ENCODE measurements at places on chromosomes 1 and 21.

DNA sequence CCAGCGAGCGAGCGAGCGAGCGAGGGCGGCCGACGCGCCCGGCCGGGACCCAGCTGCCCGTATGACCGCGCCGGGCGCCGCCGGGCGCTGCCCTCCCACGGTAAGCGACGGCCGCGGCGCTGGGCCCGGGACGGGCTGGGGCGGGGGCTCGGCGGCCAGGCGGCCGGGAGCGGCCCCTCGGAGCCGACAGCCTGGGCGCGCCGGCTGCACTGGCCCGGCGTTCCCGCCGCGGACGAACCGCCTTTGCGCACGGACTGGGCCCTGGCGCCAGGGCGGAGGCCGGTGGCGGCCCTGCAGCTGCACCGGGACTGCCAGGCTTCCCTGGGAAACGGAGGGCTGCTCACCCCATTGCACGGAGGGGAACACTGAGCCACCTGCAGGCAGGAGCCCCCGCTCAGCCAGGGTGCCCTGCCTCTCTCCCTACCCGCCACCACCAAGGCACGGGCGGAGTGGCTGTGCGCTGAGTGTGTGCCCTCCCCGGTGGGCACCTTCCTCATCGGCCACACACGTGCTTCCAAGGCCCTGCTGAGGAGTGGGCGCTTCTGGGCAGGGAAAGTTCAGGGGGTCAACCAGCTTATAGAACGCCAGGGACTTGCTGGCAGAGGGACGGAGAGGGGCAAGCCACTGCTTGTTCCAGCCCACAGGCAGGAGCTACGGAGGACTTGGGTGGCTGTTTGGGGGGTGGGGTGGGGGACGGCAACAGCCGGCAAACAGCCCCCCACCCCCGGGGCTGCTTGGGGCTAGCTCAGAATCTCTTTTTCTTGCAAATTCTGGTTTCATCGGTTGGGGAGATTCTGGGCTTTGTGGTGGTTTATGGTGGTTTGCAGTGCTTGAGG is 532 bp downstream of the CSF1 start:
- DNase-seq: no peak

GRCh38 chr1:110240476-110241210 is 30.5 kb downstream of the KCNC4 start:
- DNase-seq: no peak

- no peak for DNase-seq
These were observed 392 bp downstream of the GSTM2 start for GRCh38 chr1:109668123-109668775.

GRCh38 chr21:42535602-42536171 is 22.0 kb downstream of the SLC37A1 start:
- DNase-seq: no peak

DNA sequence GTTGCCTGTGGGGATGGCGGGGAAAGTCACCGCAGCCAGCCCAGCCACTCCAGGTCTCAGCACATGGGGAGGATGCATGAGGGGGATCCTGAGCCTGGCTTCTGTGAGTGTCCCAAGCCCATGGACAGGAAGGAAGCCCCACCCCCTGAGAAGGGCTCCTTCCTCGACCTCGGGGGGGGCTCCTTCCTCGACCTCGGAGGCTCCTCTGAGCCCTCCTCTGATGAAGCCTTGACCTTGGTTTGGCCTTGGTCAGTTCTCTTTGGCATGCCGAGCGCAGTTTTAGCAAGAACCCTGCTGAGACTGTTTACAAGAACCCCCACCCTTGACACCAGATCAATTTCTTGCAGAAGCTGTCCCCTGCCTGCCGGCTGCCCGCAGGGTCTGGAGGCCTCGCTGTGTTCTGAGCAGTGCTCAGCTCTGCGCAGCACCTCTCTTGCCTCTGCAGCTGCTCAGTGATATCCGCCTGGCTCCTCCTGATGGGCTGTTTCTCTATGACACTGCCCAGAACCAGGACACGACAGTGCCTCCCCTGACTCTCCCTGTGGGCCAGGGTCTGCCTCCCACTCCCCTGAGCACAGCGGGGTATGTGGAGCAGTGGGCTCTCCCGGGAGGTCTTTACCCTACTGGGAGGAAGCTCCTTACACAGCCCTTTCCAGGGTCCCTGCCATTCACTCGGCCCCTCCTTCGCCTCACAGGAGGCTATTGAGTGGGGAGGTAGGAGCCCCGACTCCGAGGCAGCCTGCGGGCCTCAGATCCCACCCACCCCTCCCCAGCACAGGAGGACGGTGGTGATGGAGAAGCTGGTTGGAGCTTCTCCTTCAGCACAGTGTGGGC is 15.4 kb downstream of the ACTRT2 start:
- no peak for DNase-seq

DNA sequence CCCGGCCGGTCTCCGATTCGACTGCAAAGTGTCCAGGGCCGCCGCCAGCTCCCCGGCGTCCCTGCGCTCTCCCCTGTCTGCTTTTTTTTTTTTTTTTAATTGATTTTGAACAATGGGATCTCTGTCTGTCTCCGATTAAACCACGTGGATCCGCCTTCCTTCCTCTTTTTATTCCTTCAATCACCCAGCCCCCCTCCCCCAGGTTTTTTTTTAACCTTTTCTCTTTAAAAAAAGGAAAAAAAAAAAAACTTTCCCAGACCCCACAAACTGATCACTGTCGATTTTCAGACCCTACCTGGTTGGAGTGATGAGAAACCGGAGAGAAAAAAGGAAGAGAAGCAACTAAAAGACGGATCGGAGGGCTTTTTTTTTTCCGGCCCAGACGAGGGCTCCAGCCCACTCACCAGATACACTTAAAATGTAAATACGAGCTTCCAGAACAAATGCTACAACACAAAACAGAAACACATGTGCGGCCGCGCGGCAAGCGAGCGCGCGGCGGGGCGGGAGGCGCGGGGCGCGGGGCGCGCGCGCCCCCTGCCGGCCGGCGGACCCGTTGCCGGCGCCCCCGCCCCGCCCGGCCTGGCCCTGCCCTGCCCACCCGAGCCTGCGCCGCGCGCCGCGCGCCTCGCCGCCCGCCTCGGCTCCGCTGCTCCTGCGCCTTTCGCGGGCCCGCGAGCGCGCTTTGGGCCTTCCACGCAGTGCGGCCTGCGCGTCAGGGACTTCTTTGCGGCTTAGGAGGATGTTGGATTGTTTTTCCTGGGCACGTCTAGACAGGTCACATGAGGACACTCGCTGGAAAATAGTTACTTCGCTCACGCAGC is at the start of gene RCC2:
RCC2 (minus strand) TSS at position 428 of the 824 bp plus-strand sequence. CDS start 1,163 bp downstream, outside the sequence.
- DNase-seq: peak; percentile 52

DNA sequence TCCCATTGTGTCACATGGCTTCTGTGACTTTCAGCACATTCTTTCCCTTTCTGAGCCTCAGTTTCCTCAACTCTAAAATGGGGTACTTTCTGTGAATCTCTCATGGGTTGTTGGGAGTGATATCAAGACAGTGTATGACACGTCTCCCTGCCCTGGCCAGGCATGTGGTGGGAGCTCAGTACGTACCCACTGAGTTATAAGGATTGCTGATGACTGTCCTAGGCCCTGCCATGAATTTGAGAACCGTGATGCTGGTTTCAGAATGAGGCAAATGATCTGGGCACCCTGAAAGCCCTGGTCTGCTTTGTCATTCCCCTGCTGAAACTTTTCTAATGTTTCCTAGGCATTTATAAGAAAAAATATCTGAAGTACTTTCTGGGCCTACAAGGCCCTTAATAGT is 3.6 kb downstream of the ZNF362 start:
- DNase-seq: no peak
